ENCODE measurements at places on chromosomes 4 and X.

- no peak for DNase-seq
Measured at GRCh38 chr4:165553221-165553810, 174.5 kb downstream of the CPE start.

DNA sequence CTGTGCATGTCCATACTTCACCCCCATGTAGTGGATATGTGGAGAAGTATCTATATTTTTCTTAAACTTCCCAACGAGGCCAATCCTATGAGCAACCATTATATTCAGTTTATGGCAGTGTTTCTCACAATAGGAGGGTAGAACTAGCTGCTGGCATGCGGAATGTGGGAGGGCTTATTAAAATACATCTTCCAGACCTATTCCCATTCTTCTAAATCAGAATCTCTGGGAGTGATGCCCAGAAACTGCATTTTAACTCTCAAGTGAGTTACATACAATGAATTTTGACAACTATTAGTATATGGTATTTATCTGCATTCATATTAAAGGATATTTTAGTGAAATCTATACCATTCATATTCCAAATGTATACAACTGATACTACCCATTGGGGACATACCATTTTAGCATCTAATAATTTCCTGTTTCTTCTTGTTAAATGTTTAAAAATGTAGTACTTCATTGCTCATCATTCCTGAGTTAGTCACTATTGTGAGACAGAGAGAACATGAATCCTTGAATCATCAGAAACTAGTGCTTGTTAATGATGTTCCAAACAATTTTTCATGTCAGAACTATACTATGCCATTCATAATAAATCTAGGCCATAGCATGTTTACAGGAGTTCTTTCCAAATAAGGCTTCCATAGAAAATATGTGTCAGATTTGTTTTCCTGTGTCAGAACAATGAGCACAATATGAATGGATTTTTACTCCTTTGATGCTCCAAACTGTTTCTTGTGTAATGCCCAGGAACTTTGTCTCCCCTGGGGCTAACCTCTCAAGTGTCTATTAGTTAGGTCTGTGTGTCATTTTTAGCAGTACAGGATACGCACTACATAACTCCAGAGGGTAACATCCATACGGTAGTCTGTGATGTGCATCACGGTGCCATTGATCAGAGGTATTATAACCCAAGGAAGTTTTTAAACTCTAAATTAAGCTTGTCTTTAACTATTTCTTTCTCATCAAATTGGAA lies 198.8 kb upstream of the BMP3 start:
- DNase-seq, result no peak

DNA sequence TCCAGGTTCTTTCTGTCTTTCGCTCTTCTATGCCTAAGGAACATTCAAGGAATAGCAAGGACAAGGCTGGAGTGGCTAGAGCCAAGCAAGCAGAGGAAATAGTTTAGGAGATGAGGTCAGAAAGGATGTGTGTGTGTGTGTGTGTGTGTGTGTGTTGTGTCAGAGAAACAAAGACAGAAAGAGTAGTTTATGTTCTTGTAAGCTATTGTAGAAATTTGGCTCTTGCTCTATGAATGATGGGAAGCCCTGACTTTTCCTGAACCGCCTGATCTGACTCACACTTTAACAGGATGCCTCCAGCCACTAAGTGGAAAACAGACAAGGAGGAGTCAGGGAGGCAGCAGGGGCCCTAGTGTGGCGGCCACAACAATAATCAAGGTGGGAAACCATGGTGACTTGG lies 39.7 kb downstream of the LGI2 start:
- no peak for DNase-seq

GRCh38 chr4:109434007-109434971 lies 674 bp downstream of the SEC24B start:
- DNase-seq, result no peak

GRCh38 chr4:140952717-140953116 lies 180.6 kb downstream of the RNF150 start:
- no peak for DNase-seq

DNA sequence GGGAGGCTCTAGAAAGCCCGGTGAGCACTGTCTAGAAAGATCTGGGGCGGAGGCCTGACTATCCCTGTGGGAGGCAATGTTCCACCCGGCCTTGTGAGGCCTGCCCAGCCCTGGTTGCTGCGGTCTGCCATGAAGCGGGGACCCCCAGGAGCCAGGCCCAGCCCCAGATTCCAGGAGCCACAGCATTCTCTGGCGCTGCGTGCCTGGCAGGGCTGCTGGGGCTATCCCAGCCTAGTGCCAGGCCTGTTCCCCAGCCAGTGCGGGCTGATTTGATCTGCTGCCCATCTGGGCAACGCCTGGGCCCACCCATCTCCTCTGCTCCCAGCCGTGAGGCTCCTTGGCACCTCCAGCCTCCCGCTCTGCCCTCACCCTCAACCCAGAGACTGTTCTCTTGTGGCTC lies 19.6 kb downstream of the ATP2B3 start:
- no peak for DNase-seq

DNA sequence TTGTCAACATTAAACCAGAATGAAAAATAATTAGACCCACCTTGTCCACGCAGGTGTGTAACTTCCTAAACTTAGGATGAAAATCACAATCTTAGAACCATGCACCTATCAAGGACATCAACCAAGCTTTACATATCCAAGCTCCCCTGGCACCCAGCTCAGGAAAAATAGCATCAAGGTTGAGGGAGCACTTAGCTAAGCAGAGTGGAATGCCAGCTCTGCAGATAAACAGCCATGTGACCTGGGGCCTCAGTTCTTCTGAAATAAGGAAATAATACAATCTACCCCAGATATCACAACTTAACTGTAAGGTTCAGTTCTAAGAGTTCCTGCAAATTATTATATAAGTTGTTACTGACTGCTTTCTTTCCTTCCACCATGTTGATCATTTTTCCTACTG lies 64.7 kb downstream of the DHX15 start:
- no peak for DNase-seq

- DNase-seq, result no peak
Measured at GRCh38 chr4:77010841-77011354, 61.3 kb downstream of the SEPTIN11 start.

DNA sequence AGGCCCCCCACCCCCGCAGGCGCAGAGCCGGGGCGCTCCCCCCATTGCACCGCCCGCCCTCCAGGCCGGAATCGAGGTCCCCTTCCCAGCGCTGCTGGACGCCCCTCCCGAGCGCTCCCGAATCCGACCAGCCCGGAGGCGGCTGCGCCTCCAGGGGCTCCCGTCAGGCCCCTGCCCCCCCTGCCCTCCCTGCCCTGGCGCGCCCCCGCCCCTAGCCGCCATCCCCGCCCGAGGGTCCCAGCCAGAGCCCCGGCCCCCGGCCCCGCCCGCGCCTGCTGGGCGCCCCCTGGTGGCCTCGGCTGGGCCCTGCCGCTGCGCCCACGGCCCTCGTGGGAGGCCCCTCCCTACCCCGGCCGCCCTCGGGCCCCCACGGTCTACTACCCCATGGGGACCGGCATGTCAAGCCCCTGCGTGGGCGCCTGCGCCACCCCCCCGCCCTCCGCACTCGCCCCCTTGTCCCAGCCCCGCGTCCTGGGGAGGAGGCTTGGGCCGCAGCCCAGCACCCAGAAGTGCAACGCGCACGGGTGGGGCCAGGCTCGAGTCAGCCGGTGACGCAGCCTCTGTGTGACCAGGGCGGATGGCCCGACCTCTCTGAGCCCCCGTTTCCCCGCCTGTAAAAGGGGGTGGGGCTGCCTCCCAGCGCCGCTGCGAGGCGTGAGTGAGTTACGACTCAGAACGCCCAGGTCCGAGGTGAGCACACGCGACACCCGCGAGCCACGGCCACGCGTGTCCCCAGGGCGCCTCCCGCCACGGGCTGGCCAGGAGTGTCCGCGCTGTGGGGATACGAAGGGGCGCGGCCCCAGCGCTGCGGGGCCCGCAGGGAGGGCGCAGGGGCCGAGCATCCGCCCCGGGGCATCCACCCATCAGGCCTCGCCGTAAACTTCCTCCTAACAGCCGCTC lies 104.9 kb downstream of the FAM53A start:
- no peak for DNase-seq

- DNase-seq, result no peak
Measured at GRCh38 chr4:42871671-42872290, 20.7 kb upstream of the GRXCR1 start.
